Inflammatory macrophage (primary cell): ENCODE measurements at places on chromosomes 3 and 15.

GRCh38 chr3:125072301-125072700 lies 16.5 kb upstream of the HEG1 start:
- DNase-seq, result peak; percentile 7

DNA sequence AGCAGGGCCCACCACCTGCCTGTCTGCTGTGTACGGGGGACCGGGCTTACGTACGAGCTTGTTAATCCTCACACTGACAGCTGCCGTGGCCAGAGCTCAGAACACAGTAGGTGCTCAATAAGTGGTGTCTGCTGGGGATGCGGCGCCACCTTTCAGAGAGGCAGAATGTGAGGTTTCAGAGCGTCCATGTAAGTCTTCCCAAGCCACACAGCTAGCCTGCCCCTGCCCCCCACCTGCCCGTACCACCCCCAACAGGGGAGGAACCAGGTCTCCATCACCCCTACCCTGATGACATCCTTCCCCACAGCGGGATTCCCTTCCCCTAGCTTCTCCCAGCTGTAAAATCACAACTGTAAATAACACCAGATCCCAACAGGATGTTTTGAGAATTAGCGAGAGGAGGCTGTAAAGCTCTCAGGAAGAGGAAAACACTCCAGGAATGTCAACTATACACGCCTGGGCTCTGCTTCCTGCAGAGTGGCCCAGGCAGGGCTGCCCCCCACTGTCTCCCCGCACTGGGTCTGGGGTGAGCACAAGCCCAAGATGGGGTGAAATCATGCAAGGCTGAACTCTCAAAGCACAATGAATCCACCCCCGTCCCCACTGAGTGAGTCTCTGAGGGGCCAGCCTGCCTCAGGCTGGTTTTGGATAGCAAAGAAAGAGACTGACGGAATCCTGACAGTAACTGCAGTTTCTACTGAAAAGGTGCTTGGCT lies 250.1 kb upstream of the LYSMD4 start:
- DNase-seq, result no peak

GRCh38 chr3:197331131-197331530 lies 32.7 kb upstream of the DLG1 start:
- no peak for DNase-seq

DNA sequence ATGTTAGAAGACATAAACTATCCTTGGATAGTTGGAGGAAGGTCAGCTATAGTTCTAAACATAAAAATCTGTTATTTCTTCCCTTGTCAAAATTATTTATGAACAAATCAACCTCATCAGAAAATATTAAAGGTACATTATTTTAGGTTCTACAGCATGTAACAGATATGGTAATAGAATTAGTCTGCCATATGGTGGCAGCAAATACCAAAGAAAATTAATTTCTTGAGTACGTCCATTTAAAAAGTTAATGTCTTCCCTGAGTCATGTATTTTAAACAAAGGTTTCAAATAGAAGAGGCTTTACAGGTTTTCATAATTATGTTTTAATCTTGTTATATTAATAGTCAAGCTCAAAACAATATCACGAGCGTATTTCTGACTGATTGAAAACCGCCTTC lies 17.9 kb upstream of the ANKRD28 start:
- no peak for DNase-seq

- no peak for DNase-seq
Measured at GRCh38 chr3:150150633-150151032, 179.9 kb upstream of the PFN2 start.

GRCh38 chr3:184766555-184767261 lies 45.3 kb upstream of the VPS8 start:
- DNase-seq, result no peak

DNA sequence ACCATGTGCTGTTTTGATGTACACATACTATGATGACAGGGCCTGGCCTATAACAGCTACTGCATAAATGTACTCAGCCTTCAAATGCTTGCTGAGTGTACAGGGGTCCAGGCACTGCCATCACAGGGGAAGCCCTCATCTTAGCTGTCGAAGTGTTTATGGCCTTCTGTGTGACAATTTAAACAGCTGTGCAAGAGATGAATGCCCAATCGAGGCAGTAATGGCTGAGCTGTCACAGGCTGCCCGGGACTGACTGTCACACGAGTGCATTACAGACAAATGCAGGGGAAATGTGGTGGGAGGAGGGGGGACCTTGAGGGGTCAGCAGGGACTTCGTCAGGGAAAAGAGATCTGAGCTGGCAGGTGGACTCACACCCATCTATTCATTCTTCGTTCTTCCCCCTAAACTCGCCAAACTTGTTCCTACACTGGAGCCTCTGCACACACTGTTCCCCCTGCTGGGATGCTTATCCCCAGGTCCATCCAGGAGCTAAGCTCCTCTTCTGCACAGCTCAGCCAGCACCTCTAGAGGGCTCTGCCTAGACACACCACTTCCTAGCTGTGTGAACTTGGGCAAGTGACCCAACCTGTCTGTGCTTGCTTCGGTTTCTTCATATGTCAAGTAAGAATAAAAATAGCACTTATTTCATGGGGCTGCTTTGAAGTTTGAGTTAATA lies 156.2 kb upstream of the IQSEC1 start:
- DNase-seq, result no peak

DNA sequence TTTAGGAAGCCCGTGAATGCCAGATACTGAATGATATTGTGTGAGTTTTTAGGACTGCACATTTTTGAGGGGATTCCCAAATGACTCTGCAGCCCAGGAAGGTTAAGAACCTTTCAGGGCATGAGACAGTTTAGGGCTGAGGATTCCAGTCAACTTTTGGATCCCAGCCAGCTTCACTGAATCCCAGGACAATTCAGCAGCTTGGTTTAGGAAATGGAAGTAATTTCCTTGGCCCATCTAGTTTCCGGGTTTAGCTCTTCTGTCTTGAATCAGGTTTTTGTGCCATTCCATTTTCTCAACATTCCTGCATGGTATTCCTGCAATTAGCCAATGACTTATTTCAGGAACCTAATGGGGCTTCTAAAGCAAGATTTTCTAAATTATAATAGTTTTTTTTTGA lies 253.9 kb downstream of the LSAMP start:
- no peak for DNase-seq

- no peak for DNase-seq
Measured at GRCh38 chr15:99719096-99719541, 14.1 kb downstream of the LYSMD4 start.

- peak; percentile 53 for DNase-seq
Measured at GRCh38 chr3:157606011-157606851, 103.0 kb upstream of the VEPH1 start.

GRCh38 chr3:139532976-139533375 lies 6.6 kb downstream of the RBP1 start:
- no peak for DNase-seq

- peak; percentile 46 for DNase-seq
Measured at GRCh38 chr15:87764461-87765240, 491.9 kb downstream of the NTRK3 start.

DNA sequence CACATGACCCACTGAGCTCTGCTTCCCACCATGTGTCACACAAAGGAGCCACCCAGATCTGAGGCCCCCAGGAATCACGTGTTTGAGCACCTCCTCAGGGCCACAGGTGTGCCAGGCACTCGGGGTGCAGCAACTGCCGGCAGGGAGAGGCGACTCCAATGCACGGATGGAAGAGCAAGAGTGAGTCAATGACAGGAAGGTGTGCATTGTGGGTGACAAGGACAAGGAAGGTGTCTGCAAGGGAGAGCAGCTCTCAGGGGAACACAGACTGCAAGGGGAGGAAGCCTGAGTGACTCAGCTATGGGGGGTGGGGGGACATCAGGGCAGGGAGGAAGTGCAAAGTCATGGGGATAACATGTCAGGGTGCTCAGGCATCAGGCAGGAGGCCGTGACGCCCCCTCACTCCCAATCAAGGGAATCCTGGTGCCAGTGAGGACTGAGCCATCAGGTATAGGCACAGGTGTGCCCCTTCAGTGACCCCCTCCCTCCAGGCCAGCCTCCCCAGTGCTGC lies 67.4 kb downstream of the NUP210 start:
- peak; percentile 49 for DNase-seq

- DNase-seq, result peak; percentile 77
Measured at GRCh38 chr15:68674975-68675374, 96.2 kb downstream of the CORO2B start.

DNA sequence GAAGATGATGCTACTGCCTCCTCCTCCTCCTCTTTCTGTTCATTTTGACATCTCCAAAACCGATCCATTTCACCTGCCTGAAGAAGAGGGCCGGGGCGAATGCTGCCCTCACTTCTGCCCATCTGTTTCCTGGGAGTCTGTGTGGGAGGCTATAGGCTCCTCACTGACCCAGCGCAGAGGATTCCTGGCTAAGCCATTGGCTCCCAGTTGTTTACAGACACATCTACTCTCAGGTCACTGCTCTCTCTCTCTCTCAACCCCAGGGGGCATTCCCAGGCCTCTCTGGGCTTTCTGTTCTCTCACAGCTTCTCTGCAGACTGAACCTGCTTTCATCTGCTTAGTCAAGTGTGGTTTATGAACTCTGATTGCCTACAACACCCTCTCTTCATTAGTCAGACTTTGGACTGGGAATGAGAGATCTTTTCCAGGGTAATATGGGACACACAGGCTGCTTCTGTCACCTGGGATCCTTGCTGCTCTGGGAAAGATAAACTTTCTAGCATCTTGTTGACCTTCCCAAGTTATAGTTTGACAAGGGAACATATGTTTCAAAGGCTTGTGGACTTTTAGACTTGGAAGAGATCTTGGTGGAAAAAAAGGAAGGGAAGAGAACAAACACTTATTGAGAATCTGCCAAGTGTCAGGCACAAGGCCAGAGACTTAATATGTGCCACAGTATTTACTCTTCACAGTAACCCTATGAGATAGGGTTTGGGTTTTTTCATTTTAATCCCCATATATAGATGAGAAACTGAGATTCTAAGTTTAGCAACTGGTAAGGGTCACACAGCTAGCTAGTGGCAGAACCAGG lies 30.2 kb upstream of the USP3 start:
- peak; percentile 35 for DNase-seq

- DNase-seq, result peak; percentile 63
Measured at GRCh38 chr3:184186184-184186901, at the start of gene ABCF3. Gene ABCF3, plus strand, starts transcription at chr3:184186199. Its CDS starts 9 bp downstream, at chr3:184186208.

DNA sequence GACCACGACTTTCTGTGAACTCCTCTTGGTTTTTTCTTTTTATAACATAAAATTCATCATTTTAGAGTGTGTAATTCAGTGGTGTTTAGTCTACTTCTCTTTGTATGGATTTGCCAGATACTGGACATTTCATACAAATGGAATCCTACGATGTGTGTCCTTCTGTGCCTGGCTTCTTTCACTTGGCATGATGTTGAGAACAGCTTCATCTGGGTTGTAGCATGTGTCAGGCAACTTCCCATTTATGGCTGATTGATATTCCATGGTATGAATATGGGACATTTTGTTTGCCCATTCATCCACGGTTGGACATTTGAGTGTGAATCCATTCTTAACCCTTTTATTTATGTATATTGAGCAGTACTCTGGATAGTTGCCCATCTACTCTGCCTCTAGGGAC lies 82.7 kb upstream of the KLF13 start:
- no peak for DNase-seq

DNA sequence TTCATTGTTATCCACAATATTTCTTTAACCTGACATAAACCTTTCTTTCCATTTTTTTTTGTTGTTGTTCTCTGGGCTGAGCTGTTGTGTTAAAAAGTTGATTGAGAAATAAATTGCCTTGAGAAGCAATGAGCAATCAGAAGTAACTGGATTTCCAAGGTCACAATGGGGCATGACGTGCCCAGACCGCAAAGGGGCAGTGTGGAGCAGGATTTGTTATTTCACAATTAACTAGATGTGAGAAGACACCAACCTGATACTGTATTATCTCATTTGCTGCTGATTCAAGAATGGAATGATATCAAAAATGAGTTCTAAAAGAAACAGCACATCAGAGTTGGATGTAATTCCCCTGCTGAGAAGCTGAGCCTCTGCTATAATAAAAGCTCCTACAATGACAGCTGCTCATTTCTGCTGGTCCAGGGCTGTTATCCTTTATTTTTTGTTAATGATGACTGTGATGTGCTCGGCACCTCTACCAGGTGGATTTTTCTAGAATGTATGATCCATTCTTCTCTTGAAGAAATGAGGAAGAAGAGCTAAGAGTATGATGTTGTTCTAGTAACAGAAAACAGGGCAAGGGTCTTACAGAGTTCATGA lies 28.1 kb downstream of the CPNE4 start:
- DNase-seq, result peak; percentile 64

DNA sequence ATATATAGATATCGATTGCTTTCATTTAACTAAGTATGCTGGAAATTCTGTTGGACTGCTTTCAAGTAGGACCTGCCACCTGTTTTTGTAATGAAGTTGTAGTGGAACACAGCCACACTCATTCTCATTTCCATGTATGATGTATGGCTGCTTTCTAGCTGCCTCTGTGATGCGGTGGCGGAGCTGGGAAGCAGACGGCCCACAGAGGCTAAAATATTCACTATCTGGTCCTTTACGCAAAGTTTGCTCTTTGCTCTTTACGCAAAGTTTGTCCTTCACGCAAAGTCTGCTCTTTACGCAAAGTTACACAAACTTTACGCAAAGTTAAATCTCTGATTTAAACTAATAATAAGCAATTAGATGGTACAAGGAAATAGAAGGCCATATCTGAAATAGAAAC lies 91.5 kb downstream of the DLG1 start:
- DNase-seq, result no peak

DNA sequence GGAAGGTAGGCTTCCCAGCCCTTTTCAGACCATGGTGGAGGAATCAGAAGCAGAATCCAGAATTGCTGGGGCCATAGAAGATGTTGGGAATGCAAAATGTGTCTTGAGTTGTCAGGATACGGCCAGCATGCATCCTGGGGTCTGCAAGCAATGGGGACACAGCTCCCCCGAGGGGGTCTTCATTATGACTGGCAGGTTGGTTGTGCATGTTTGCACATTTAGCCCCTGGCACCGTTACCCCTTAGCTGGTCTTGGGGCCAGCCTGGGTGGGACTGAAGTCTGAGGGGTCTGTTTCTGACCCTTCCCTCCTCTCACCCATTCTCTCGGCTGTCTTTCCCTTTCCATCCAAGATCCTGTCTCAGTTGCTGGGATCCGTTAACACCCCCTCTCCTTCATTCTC lies 50.7 kb downstream of the STARD5 start:
- DNase-seq, result no peak

- DNase-seq, result peak; percentile 38
Measured at GRCh38 chr3:124351430-124352148, 359.7 kb upstream of the ROPN1 start.
